ENCODE measurements at places on chromosomes 7 and 10.

DNA sequence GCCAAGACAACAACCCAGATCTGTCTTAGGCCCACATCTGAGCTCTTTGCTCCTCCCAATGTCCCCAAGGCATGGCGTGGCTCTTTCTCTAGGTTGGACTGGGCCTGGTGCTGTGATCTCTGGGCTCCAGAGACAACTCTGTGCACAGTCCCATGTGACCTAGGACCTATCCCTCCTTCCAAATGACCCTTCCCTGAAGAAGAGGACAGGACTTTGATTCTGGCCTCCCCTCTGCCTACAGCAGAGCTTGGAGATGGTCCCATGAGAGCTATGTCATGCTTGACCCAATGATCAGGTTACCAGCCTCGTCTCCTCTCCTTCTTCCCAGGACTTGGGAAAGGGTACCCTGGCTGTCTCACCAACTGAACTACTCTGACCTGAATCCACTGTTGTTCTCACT is 296.3 kb upstream of the GALNT17 start:
- no peak for DNase-seq

DNA sequence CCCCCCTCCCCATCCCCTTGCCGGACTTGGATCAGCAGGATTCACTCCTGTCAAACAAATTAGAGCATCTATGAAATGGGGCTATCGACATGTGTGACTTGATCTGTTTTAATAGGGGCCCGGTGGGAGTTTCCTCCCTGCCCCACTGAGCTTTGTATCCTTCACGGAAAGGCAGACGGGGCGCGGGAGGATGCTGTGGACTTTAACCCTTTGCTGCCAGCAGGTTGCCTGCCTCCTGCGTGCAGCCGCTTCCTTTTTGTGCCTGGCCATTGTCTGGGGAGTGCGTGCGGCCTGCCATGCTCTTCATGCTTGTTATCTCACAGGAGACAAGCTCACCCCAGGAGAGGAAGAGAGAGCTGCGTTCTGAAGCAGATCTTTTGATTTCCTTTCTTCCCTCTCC is 512.8 kb upstream of the GALNT17 start:
- DNase-seq, result no peak

DNA sequence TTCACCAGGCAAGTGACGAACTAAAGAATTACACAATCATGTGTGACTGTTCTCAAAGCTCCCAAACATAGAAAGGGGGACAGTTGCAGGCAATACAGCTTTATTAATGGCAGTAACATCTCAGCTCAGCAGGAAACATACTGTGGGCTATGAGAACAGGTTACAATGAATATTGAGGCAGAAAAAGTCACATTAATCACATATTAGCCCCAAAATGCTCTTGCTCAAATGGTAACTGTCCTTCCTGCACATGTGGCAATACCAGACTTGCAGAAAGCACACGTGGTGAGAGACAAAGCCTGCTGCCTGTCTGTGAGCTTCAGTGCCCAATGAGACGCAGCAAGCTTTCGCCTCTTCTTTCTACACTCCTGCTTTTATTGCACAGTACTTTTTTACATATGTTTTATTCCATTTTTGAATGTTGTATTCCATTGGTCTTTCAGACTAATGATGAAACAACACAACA is 104.9 kb upstream of the ACBD5 start:
- DNase-seq, result no peak

GRCh38 chr7:98254951-98255610 is 3.0 kb upstream of the TECPR1 start:
- no peak for DNase-seq

DNA sequence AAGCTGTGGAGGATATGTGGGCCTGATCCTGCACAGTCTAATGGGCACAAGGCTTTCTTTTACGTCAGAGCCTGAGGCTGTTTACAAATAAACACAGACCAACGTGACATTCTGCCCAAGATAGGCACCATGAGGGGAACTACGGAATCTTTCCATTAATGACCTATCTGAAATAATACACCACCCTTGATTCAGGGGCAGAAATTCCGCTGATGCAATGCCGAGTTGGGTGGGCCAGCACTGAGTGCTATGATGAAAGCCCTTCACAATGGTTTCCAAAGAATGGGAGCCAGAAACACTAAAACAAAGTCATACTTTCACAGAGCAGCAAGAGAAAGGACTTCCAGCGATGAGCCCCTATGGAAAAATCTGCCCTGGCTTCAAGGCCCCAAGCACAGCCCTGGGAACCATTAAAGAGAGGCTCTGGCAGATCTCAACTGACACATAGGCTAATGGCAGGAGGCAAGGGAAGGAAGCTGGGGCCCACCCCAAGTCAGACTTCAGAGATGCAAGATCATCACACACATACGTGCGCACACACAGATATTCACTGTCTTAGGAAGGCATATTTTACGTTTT is 72.2 kb upstream of the DLX6 start:
- no peak for DNase-seq
